SK-N-SH (cell line): ENCODE measurements at places on chromosomes 4 and X. TPM values are rescaled to one million over a fixed set of nuclear protein-coding genes. Genes with fewer than 3 reads are reported as not detected.

Gene GRIA2
- polyA plus RNA-seq = 0.16 and 1.1 TPM in 2 replicates

Gene SPACA5
- not detected in 2 replicates for polyA plus RNA-seq

Gene DOCK11
- polyA plus RNA-seq = 34.8 and 39.3 TPM in 2 replicates

Gene NSG1
- polyA plus RNA-seq = 10.4 and 11.4 TPM in 2 replicates

Gene TLR3
- 0.51 and 0.68 TPM in 2 replicates for polyA plus RNA-seq

Gene PPP1R2C
- polyA plus RNA-seq = not detected in 2 replicates

Gene NAP1L3
- polyA plus RNA-seq = 2.0 and 2.7 TPM in 2 replicates

Gene ANK2
- polyA plus RNA-seq = 0.69 and 1.5 TPM in 2 replicates

Gene ATP11C
- polyA plus RNA-seq = 18.5 and 23.5 TPM in 2 replicates

Gene HTT-AS
- polyA plus RNA-seq = not detected in 2 replicates

DNA sequence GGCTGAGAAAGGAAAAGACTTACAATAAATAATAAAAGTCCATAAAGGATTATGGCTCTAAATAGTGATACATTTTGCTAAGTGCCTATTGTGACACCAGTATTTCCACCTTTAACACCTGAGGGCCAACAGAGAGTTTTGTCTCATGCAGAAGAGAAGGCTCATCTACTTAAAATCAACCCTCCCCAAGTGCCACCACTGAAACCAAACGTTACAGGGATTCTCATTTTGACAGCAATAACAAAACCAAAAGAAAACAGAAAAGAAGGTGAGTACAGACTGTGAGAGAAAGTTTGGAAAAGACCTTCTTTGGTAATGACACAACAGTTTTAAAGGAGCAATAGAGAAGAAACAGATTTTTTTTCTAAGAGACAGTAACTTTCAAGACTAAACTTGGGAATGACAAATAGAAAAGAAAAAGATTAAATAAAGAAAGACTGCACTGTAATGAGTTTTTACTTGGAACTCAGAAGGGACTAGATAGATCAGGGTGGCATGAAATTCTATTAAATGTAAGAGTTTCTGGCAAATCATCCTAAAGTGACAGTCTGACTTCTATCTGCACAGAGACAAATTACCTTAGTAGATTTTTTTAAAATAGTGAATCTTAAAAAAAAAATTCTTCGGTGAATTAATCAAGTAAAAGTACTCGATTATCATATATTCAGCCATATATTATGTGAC is 109.7 kb downstream of the ZNF827 start:
- H3K27me3 ChIP-seq = no peaks in the 10 kb centered on the region
- peaks cover 11% of the 10 kb centered on the region for H3K36me3 ChIP-seq
- H3K27ac ChIP-seq = no peak overlapping the region
- no peaks in the 10 kb centered on the region for H3K4me1 ChIP-seq

DNA sequence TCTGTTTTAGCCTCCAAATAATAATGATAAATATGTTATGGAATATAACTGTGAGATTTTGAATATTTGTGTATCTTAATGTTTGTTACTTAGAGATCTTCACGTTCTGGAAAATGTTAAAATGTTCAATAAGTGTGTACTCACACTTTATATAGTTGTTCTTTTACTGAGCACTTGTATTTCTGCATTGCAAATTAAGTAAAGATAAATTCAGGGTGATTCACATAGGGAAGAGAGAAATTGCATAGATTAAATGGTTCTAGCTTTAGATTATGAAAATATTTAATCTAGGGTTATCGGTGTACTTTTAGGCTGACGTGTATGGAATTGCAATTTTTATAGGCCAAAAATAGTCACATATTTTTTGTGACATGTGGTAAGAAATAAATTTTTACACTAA is 148.6 kb downstream of the ARHGAP10 start:
- peaks cover 38% of the 10 kb centered on the region for H3K36me3 ChIP-seq
- no peak for DNase-seq
- no peak overlapping the region for H3K4me3 ChIP-seq
- no peaks in the 10 kb centered on the region for H3K27me3 ChIP-seq
- H3K4me1 ChIP-seq = peaks cover 14% of the 10 kb centered on the region
- H3K27ac ChIP-seq = peak overlapping the region; percentile 30

GRCh38 chr4:186137196-186137794 is 32.8 kb downstream of the FAM149A start:
- DNase-seq = peak; percentile 55
- no peaks in the 10 kb centered on the region for H3K4me1 ChIP-seq
- H3K27ac ChIP-seq = no peak overlapping the region
- H3K36me3 ChIP-seq = no peaks in the 10 kb centered on the region

- no peaks in the 10 kb centered on the region for H3K4me1 ChIP-seq
- H3K4me3 ChIP-seq = no peak overlapping the region
- H3K27me3 ChIP-seq = no peaks in the 10 kb centered on the region
Observed at GRCh38 chr4:153337686-153338085, 6.8 kb upstream of the MND1 start.

DNA sequence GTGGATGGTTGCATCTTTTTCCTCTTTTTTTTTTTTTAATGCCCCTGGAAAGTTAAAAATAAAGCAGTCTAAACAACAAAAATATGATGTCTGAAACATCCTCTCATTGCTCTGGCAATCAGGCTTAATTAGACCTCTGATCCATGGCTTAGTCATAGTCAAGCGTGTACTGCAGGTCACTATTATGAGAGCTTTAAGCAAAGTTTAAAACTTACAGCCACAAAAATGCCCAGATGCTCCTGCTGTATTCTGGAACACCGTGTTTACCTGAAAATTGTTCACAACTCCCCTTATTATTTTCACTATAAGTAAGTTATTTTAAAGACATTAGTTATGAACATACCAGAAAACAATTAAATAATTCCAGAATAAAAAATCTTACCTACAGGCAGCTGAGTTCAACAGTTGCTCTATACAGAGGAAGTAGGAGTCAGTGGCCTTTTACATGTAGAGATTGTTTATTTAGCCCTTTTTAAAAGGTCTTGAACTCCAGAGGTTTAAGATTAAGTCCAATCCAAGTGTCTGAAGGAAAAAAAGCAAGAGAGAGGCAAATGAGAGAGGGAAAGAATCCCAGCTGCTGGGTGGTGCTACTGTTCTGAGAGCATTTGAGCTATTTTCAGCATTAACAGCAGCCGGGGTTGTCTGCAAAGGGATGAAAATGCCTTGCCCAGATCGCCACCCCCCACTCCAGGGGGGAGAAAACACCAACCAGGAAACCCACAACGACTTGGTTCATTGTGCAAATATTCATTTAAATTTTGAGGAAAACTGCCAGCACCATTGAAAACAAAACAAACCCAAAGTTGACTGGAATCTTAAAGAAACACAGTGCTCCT is 36.9 kb downstream of the SORBS2 start:
- peak overlapping the region; percentile 18; the same call in 1 of the 2 replicates for H3K4me3 ChIP-seq
- DNase-seq = no peak
- no peaks in the 10 kb centered on the region for H3K27me3 ChIP-seq
- H3K4me1 ChIP-seq = 0 out of 2 replicates have a peak, but pooled peaks cover 6% of the 10 kb centered on the region

GRCh38 chr4:43855283-43855682 is 593.3 kb downstream of the KCTD8 start:
- H3K4me1 ChIP-seq = no peaks in the 10 kb centered on the region
- H3K27ac ChIP-seq = no peak overlapping the region
- no peak overlapping the region for H3K4me3 ChIP-seq
- no peaks in the 10 kb centered on the region for H3K27me3 ChIP-seq
- no peaks in the 10 kb centered on the region for H3K36me3 ChIP-seq

GRCh38 chr4:182567119-182567518 is 323.9 kb downstream of the TENM3 start:
- no peak for DNase-seq
- no peaks in the 10 kb centered on the region for H3K36me3 ChIP-seq

- H3K36me3 ChIP-seq = no peaks in the 10 kb centered on the region
- peak overlapping the region; percentile 93 for H3K4me3 ChIP-seq
- H3K27ac ChIP-seq = peak overlapping the region; percentile 96
- no peaks in the 10 kb centered on the region for H3K27me3 ChIP-seq
- peak; percentile 74 for DNase-seq
Observed at GRCh38 chr4:3074846-3075651, 568 bp downstream of the HTT start.

GRCh38 chrX:15158736-15159406 is 111.0 kb downstream of the ASB9 start:
- H3K27me3 ChIP-seq = no peaks in the 10 kb centered on the region
- H3K4me3 ChIP-seq = no peak overlapping the region
- H3K4me1 ChIP-seq = no peaks in the 10 kb centered on the region
- no peak for DNase-seq

GRCh38 chr4:148116264-148116663 is 325.9 kb downstream of the NR3C2 start:
- H3K36me3 ChIP-seq = no peaks in the 10 kb centered on the region
- no peak for DNase-seq
- peaks cover 10% of the 10 kb centered on the region for H3K4me1 ChIP-seq

- no peaks in the 10 kb centered on the region for H3K36me3 ChIP-seq
- DNase-seq = peak; percentile 5
- H3K4me3 ChIP-seq = no peak overlapping the region
- no peaks in the 10 kb centered on the region for H3K4me1 ChIP-seq
- no peaks in the 10 kb centered on the region for H3K27me3 ChIP-seq
- no peak overlapping the region for H3K27ac ChIP-seq
Observed at GRCh38 chrX:78886550-78886949, 58.6 kb upstream of the P2RY10 start.

GRCh38 chr4:23828020-23828715 is 61.7 kb downstream of the PPARGC1A start:
- H3K4me3 ChIP-seq = no peak overlapping the region
- DNase-seq = no peak
- H3K36me3 ChIP-seq = no peaks in the 10 kb centered on the region
- H3K27me3 ChIP-seq = no peaks in the 10 kb centered on the region; the same call in 1 of the 2 replicates
- no peaks in the 10 kb centered on the region for H3K4me1 ChIP-seq

DNA sequence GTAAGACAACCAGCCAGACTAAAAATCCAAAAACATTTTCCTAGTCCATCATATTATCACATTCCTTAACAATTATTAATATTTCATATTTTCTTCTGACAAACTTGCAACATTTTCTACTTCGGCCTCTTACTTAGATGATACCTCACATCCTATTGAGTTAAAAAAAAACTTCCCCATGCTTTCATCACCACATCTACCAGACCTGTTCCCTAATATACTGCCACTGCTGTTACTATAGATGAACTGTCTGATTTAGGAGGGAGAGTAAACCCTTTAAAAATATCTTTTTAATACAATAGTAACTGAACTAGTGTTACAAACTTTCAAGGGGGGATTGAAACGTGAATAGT is 1.5 kb downstream of the FAM200B start:
- no peak for DNase-seq
- H3K36me3 ChIP-seq = peaks cover 40% of the 10 kb centered on the region
- peaks cover 9% of the 10 kb centered on the region for H3K4me1 ChIP-seq
- no peaks in the 10 kb centered on the region for H3K27me3 ChIP-seq
- peak overlapping the region; percentile 96 for H3K27ac ChIP-seq

DNA sequence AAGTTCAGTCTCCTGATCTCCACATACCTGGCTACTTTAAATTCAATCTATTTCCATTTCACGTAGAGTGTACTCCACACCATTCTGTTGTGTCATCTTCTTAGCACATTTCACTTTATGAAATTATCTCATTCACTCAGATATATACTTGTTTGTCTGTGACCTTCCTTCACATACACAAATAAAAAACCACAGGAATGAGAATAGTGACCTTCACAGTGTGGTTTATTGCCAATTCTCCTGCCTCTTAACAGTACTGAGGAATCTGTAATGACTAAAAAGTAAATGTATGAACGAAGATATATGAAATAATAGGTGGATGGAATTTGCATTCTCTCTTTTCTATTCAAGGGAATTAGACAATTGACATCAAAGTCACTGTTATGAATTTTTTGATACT is 183.9 kb upstream of the PCDH7 start:
- no peak overlapping the region for H3K27ac ChIP-seq
- no peaks in the 10 kb centered on the region for H3K27me3 ChIP-seq
- H3K4me1 ChIP-seq = no peaks in the 10 kb centered on the region; the same call in 1 of the 2 replicates
- H3K4me3 ChIP-seq = no peak overlapping the region

- H3K27me3 ChIP-seq = no peaks in the 10 kb centered on the region
- peaks cover 3% of the 10 kb centered on the region for H3K4me1 ChIP-seq
- peak overlapping the region; percentile 44 for H3K27ac ChIP-seq
Observed at GRCh38 chr4:140533951-140534480, 10.0 kb downstream of the ELMOD2 start.

GRCh38 chrX:25018682-25019081 is 2.9 kb upstream of the ARX start:
- H3K4me1 ChIP-seq = peaks cover 9% of the 10 kb centered on the region; the same call in 1 of the 2 replicates
- no peak overlapping the region for H3K4me3 ChIP-seq
- H3K36me3 ChIP-seq = no peaks in the 10 kb centered on the region
- H3K27me3 ChIP-seq = peaks cover 86% of the 10 kb centered on the region
- no peak overlapping the region for H3K27ac ChIP-seq

DNA sequence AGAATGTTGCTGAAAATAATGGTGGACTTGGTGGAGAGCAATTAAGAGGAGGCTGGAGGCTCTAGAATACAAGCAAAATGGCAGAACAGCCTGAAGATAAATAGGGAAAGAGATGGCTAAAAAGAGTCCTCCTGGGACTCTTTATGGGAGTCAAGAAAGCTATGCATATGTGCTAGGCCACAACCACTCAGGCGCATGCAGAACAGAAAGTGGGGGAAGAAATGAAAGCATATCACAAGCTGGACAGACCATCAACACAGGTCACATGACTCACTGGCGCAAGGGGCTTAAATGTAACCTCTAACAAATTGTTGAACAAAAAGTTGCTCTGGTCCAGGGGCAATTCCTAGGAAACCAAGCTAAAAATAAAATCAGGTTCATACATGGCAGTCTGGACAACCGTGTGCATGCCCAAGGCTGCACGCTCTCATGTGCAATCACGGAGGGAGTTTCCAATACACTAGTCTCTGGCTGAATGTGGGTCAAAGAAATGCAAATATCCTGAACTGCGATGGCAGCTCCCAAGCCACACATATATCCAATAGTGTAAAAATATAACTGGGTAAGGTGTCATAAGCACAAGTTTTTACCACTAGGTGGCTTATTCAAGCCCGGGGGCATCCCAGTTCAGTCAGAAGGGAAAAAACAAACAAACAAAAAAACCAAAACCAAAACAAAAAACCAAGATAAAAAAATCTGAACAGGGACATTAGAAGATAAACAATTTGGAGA is 45.4 kb downstream of the ZNF711 start:
- no peak overlapping the region for H3K4me3 ChIP-seq
- H3K4me1 ChIP-seq = no peaks in the 10 kb centered on the region
- no peak overlapping the region for H3K27ac ChIP-seq
- DNase-seq = no peak

DNA sequence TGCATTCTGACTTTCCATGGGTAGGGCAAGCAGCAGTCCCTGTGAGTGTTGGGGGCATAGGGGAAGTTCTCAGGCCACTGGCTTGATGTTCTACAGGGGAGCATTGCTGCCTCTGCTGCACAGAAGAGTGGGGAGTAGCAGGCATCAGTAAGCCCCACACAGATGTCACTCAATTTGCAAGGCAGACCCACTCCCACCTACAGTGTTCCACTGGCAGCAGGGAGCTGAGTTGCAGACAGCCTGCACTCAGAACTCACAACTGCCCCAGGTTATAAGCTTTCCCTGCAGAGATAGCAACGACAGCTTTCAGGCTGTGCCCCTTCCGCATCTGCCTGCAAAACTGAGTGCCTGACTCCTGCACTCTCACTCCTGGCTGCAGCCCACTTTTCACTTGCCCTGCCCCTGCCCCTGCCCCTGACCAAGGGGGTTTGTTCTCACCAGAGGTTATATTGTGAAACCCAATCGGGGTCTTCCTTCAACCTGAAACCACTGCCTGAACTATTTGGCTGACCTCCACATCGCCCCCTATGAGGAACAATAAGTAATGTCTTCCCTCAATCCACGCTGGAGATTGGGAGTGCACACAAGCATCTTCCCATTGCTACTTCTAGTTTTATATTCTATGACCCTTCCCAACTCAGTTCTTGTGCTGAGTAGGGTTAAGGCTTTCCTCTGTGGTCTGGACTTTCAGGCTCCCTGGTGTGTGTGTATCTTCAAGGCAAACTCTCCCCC is 227.4 kb upstream of the CXorf51B start:
- no peak for DNase-seq
- H3K27me3 ChIP-seq = no peaks in the 10 kb centered on the region
- no peaks in the 10 kb centered on the region for H3K36me3 ChIP-seq
